ENCODE measurements at places on chromosomes 16 and 17. TPM values are rescaled to one million over a fixed set of nuclear protein-coding genes. Genes with fewer than 3 reads are reported as not detected.

The HSD17B1 gene
- 0.91 TPM for total RNA-seq

The GAST gene
- total RNA-seq: not detected

The TMUB2 gene
- total RNA-seq: 20.4 TPM

The KRT33A gene
- total RNA-seq: not detected

The AIPL1 gene
- not detected for total RNA-seq

The KRT9 gene
- total RNA-seq: not detected

- H3K36me3 ChIP-seq: peaks cover 52% of the 10 kb centered on the region
- H3K4me1 ChIP-seq: peaks cover 23% of the 10 kb centered on the region
- no peak overlapping the region for H3K4me3 ChIP-seq
- DNase-seq: no peak
- no peaks in the 10 kb centered on the region for H3K27me3 ChIP-seq
Measured at GRCh38 chr16:84746875-84747274, 47.1 kb downstream of the USP10 start.

DNA sequence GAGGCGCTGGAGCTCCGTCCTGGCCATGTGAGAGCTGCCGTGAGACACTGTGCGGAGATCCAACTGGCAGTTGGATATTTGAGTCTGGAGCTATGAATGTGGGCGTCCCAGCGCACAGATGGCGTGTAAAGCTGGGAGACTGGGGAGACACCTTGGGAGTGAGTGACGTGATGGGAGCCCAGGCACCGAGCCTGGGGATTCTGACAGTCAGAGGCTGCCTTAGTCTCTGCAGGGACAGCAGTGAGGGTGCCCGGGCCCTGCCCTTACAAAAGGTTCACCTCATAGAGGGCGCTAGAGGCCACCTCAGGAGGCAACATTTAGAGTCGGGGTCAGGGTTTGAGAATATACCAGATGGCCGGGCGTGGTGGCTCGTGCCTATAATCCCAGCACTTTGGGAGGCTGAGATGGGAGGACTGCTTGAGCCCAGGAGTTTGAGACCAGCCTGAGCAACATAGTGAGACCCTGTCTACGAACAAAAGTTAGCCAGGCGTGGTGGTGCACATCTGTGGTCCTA, 194.1 kb upstream of the GSE1 start:
- H3K36me3 ChIP-seq: no peaks in the 10 kb centered on the region
- H3K4me3 ChIP-seq: no peak overlapping the region
- H3K27me3 ChIP-seq: no peaks in the 10 kb centered on the region
- H3K4me1 ChIP-seq: peaks cover 2% of the 10 kb centered on the region
- H3K27ac ChIP-seq: no peak overlapping the region
- DNase-seq: no peak

GRCh38 chr17:42617956-42618431, 8.5 kb downstream of the TUBG1 start:
- DNase-seq: no peak
- H3K36me3 ChIP-seq: peaks cover 27% of the 10 kb centered on the region
- H3K27ac ChIP-seq: no peak overlapping the region

GRCh38 chr16:89581861-89582563, 6.5 kb downstream of the CPNE7 start:
- no peak for DNase-seq
- no peaks in the 10 kb centered on the region for H3K4me1 ChIP-seq
- peaks cover 6% of the 10 kb centered on the region for H3K27me3 ChIP-seq
- no peak overlapping the region for H3K27ac ChIP-seq

- DNase-seq: no peak
- H3K4me3 ChIP-seq: peak overlapping the region; percentile 80
- peaks cover 29% of the 10 kb centered on the region for H3K27me3 ChIP-seq
- H3K36me3 ChIP-seq: peaks cover 11% of the 10 kb centered on the region
- no peak overlapping the region for H3K27ac ChIP-seq
Measured at GRCh38 chr16:75580-76501, 2.2 kb upstream of the MPG start.

DNA sequence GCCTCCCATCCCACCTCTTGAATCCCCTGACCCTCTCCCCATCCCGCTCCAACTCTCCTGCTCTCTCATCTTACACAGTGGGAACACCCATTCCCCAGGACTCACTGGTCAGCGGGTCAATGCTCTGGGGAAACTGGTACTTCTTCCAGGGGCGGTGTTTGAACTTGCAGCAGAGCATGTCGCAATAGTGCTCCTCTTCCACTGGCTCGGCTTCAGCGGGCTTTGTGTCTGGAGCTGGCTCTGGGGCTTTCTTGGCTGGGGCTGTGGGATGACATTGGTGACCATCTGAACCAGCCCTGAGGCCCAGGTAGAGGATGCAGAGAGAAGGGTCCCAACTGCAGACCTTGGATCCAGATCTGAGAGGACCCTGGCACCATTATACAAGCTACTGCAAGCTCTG, 51.9 kb downstream of the CNGB1 start:
- H3K4me1 ChIP-seq: no peaks in the 10 kb centered on the region
- no peak overlapping the region for H3K27ac ChIP-seq
- H3K36me3 ChIP-seq: no peaks in the 10 kb centered on the region
- no peaks in the 10 kb centered on the region for H3K27me3 ChIP-seq

DNA sequence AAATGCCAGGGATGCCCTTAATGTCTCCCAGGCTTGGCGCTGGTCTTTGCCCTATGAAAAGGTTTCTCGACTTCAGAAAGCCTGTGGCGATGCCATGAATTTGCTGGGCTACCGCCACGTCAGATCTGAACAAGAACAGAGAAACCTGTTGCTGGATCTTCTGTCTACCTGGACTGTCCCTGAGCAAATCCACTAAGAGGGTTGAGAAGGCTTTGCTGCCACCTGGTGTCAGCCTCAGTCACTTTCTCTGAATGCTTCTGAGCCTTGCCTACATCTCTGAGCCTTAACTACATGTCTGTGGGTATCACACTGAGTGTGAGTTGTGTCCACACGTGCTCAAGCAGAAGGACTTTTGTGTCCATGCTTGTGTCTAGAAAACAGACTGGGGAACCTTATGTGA, 11.4 kb downstream of the CHST4 start:
- H3K4me1 ChIP-seq: peaks cover 1% of the 10 kb centered on the region
- DNase-seq: no peak
- H3K36me3 ChIP-seq: no peaks in the 10 kb centered on the region
- H3K27me3 ChIP-seq: peaks cover 2% of the 10 kb centered on the region
- no peak overlapping the region for H3K4me3 ChIP-seq

- DNase-seq: no peak
- no peak overlapping the region for H3K27ac ChIP-seq
- no peak overlapping the region for H3K4me3 ChIP-seq
- H3K27me3 ChIP-seq: peaks cover 55% of the 10 kb centered on the region
Measured at GRCh38 chr16:51155199-51155607, 4.1 kb upstream of the SALL1 start.

GRCh38 chr16:54522584-54522983, 236.0 kb upstream of the IRX3 start:
- no peaks in the 10 kb centered on the region for H3K36me3 ChIP-seq
- DNase-seq: no peak
- no peak overlapping the region for H3K27ac ChIP-seq
- no peak overlapping the region for H3K4me3 ChIP-seq
- no peaks in the 10 kb centered on the region for H3K4me1 ChIP-seq
- no peaks in the 10 kb centered on the region for H3K27me3 ChIP-seq

- DNase-seq: no peak
- no peak overlapping the region for H3K4me3 ChIP-seq
- no peak overlapping the region for H3K27ac ChIP-seq
- H3K27me3 ChIP-seq: no peaks in the 10 kb centered on the region
- H3K4me1 ChIP-seq: no peaks in the 10 kb centered on the region
Measured at GRCh38 chr17:9922012-9922848, 17.2 kb upstream of the RCVRN start.

- H3K27me3 ChIP-seq: peaks cover 25% of the 10 kb centered on the region
- H3K4me1 ChIP-seq: peaks cover 3% of the 10 kb centered on the region
- no peak for DNase-seq
- H3K27ac ChIP-seq: no peak overlapping the region
- H3K4me3 ChIP-seq: no peak overlapping the region
- H3K36me3 ChIP-seq: no peaks in the 10 kb centered on the region
Measured at GRCh38 chr17:34177642-34178041, 77.4 kb upstream of the CCL2 start.

DNA sequence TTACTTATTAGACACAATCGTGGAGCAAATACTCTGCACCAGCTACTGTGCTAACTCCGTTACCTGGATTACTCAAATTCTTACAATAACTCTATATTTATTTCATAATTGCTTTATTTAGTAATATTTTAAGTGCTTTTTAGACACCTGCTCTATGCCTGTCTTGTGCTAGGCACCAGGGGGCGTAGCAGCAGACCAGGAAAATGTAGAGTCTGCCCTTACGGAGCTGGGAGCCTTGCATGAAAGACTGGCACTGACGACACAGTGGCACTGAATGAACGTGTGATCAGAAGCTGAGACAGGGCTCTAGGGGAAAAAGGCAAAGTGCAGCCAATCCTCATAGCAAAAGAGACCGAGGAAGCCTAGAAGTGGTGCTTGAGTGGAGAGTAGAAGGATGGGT, 486.5 kb downstream of the CDH13 start:
- peaks cover 2% of the 10 kb centered on the region for H3K27me3 ChIP-seq
- no peak for DNase-seq
- H3K4me1 ChIP-seq: no peaks in the 10 kb centered on the region
- H3K4me3 ChIP-seq: no peak overlapping the region

DNA sequence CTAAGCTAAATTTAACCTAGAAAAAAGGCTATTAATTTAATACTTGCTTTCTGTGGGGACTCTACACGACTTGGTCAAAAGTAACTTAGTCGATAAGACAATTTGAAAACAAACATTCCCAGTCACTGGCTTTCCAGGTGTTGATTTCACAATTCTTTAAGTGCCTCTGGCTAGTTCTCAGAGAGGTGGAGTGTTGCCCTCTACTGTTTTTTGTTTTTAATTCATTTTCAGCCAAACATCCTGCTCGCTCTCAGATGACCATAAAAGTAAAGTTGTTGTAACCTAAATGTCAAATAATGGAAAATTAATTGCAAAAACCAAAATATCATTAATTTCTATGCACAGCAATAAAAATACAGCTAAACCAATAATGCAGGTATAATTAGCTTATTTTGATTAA, 107.1 kb downstream of the MYO1D start:
- no peak overlapping the region for H3K4me3 ChIP-seq
- H3K4me1 ChIP-seq: peaks cover 3% of the 10 kb centered on the region
- no peaks in the 10 kb centered on the region for H3K36me3 ChIP-seq
- no peak overlapping the region for H3K27ac ChIP-seq

GRCh38 chr16:50371936-50372595, 3.3 kb upstream of the BRD7 start:
- peaks cover 10% of the 10 kb centered on the region for H3K36me3 ChIP-seq
- no peak overlapping the region for H3K27ac ChIP-seq
- peaks cover 4% of the 10 kb centered on the region for H3K27me3 ChIP-seq
- no peak overlapping the region for H3K4me3 ChIP-seq
- no peak for DNase-seq
